ENCODE measurements at places on chromosomes 5 and 9.

DNA sequence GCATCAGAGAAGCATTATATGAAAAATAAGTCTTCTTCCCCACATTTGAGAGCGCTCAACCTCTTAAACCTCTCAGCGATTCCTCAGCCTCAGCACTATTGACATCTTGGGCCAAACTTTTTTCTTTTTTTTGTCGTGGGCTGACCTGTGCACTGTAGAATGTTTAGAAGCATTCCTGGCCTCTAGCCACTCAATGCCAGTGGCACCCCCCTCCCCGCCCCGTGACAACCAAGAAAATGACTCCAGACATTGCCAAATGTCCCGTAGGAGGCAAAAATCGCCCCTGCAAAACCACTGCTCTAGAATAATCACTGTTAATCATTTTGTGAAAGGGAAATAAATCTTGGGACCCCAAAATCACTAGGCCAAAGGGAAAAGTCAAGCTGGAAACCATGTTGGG is 129.1 kb upstream of the BOD1 start:
- no peak for DNase-seq

- DNase-seq = no peak
Observed at GRCh38 chr9:91948597-91949391, 1.2 kb downstream of the ROR2 start.

- DNase-seq = no peak
Observed at GRCh38 chr9:114777821-114778609, 27.8 kb downstream of the TNFSF15 start.

DNA sequence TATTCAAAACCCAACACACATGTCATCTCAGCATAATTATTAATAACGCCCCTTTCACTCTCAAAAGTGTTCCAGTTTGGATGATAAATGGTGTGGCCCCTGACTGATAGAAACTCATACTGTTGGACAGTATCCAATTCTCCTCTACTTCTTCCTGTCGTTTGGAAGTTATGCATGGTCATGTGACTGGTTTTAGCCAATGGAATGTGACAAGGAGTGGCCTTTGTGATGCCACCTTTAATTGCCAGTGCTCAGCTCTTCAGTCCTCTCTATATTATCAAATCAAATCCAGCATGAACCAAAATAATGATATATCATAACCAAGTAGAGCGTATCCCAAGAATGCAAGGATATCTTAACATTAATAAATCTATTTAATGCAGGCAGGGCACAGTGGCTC is 117.8 kb upstream of the SPIN1 start:
- DNase-seq = no peak

GRCh38 chr5:170287532-170287931 is 10.0 kb downstream of the LCP2 start:
- DNase-seq = no peak

GRCh38 chr9:110742741-110743371 is 74.3 kb downstream of the MUSK start:
- DNase-seq = no peak

DNA sequence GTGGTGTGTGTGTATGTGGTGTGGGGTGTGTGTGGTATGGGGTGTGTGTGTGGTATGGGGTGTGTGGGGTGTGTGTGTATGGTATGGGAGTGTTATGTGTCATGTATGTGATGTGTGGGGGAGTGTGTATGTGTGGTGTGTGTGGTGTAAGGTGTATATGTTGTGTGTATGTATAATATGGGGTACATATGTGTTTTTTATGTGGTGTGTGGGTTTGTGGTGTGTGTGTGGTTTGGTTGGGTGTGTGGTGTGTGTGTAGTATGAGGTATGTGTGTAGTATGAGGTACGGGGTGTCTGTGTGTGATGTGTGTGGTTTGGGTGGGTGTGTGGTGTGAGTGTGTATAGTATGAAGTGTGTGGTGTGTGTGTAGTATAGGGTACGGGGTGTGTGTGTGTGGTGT is 11.4 kb downstream of the ECSCR start:
- no peak for DNase-seq

DNA sequence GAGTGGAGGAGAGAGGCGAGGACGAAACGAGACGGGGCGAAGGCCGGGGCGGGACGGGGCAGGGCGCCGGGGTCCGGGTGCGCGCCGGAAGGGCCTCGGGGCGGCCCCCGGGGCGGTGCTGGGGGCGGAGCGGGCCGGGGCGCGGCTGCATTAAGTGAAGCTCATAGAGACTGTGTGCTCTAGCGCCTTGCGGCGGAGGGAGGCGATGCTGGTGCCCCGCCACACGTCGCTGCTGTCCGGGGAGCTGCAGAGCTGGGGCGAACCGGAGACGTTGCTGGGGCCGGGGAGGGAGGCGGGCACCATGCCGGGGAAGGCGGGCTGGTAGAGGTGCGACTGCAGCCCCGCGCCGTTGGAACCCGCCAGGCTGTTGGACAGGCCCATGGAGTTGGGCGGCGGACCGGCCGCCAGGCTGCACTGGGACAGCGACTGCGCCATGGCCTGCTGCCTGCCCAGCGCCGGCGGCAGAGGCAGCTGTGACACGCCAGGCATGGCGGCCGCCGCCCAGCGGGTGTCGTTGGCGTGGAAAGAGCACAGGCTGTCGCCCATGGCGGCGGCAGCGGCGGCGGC is 8.3 kb downstream of the OTP start:
- DNase-seq = no peak

- DNase-seq = no peak
Observed at GRCh38 chr9:102550266-102550665, 444.9 kb upstream of the CYLC2 start.

DNA sequence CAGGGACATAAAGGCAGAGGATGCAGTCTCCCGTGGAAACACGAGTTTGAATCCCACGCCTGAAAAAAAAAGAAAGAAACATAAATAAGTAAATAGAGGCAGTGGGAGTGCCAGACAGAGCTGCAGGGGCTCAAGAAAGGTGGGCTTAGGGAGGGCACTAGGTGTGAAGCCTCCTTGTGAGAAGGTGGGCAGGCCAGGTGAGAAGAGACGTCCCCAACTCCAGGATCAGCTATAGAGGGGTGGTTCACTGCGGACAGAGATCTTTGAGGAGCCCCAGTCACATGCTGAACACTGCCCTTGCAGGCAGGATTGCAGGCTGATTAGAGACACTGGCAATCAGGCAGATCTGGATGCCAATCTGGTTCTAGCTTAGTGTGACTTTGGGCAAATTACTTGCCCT is 172.1 kb downstream of the RGS3 start:
- DNase-seq = no peak

DNA sequence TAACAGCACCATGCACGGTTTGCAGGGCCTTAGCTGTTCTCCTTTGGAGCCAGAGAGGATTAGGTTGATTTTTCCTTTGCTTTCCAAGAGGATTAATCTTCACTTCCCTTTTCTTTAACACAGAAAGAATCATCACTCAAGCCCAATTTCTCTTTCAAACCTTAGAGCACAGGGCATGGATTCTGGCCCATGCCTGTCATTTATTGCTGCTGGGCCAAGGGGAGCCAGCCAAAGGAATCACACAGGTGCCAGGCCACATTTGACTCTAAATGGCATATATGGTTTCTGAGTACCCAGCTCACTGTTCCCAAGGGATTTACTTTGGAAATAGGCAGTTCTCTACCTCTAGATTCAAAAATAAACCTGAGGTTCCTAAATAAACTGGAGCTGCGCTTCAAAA is 58.3 kb downstream of the FBXL7 start:
- DNase-seq = no peak

- no peak for DNase-seq
Observed at GRCh38 chr5:73747696-73748380, 121.8 kb downstream of the ARHGEF28 start.

- DNase-seq = no peak
Observed at GRCh38 chr5:171845857-171846256, 60.2 kb downstream of the SMIM23 start.

- peak; percentile 21 for DNase-seq
Observed at GRCh38 chr9:37840560-37841194, 40.1 kb downstream of the DCAF10 start.

DNA sequence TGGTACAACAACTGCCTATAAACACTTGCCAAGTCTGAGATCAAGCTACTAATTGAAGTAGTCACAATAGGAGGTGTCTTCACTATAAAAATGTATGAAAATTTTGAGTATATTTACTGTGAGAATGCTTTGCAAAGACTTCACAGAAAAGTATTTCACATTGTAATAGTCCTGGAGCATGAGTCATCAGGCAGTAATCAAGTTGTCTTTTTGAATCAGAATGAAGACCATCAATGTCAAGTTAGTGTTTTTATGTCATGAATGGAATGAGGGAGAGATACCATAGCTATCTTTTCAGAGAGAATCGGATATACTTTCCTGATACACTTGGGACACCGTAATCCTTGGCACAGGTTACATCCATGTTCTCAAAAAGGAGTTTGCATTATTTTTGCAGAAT is 466.9 kb upstream of the ARRDC3 start:
- no peak for DNase-seq

GRCh38 chr9:136623016-136623841 is 39.5 kb upstream of the EGFL7 start:
- no peak for DNase-seq

DNA sequence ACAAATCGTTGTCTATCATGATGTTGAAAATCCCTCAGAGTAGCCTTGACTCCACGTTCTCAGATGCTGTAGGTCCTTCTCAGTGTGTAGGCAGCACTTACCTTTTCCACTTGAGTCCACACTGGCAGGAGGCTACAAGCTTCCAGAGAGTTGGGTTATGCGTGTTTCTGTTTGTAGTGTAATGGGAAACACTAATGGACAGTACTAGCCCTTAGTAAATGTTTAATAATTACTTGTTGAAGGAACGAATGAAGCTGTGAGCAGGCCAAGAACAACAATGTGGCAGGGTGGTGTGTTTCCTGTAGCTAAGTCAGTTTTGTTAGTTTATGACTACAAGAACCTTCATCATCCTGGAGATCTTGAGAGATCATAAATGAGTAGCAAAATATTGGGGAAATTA is 83.5 kb downstream of the ARHGAP26 start:
- DNase-seq = no peak

DNA sequence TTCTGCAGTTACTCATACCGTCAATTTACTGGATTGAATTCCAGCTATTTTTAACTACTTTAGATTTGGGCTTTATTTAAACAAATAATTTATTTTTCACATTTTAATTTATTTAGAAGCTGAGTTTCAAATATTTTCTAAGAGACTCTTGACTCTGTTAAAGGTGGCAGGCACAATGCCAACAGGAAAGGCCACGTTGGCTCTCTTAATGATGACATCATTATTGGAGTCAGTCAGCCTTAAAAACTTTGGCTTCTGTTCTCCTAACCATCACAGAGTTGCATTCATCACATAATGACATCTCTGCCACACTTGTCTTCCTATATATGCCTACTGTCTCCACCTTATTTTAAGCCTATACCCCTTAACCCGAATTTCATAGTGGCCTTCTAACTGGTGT is 172.3 kb upstream of the PLPPR1 start:
- no peak for DNase-seq

DNA sequence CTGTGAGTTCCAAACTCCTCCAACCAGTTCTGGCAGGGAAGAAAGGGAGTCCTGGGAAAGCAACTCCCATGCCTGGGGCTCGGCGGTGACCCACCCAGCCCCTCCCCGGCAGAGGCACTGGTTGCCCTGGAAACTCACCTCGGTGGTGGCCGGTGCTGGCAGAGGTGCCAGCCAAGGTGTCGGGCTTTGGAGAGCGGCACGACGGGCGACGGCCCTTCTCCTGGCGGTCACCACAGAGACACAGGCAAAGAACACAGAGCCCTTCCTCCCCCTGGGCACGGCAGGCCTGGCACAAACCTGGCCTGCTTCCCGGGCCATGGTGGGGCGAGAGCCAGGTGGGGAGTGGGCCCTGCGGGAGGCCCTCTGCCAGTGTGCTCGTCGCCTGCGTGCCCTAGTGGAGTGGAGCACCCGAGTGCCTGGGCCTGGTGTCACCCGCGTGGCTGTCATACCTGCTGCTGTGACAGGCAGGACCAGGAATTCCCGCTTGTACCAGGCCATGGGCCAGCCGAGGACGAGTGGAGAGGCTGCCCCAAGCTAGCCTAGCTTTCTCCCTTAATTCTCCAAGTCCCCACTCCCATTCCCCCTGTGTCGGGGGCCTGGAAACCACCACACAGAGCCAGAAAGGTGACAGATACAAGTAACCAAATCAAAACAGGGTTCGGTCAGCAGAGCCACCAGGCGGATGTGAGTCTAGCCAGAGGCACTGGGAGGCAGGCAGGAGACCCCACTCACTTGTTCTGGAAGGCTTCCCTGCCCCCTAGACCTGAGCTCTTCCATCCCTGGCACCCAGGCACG is 8.2 kb upstream of the RALGDS start:
- DNase-seq = no peak

DNA sequence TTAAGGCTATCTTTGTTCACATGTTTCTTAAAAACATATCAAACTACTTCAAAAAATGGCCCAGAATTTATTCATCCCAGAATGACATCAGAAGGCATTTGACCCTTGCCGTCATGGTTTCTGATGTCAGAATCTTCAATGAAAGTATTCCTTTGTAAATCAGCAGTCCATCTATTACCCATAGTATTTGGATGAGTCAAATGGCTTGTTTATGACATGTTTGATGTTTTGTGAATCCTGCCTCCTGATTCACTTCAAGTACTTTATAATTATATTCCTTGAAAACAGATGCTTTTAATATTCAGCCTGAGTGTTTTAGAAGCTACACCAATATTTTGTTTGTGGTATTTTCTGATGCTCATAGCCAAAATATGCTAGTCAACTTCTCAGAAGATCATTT is 200.8 kb upstream of the MEF2C start:
- peak; percentile 93 for DNase-seq

GRCh38 chr5:157989296-157989695 is 130.4 kb upstream of the CLINT1 start:
- DNase-seq = no peak

DNA sequence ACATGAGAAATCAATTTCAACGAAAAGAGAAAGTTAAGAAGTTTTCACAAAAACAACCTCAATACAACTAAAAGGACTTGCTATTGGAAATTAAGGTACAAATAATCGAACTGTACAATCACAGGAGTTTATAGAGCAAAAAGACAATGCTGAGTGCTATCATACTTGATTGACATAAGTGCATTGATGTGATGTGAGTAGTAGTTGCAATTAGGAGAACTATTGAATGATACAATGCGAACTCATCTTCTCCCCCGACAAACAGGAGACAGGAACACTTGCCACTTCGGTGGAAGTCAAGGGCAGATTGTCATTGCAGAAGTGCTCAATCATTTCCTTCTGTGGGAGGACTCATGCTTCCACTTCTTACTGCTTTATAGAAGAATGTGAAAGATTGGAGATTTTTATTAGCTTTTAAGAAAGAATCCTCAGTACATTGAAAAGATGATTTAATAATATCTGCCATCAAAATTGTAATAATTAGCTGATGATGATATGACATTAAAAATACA is 276.6 kb upstream of the MPDZ start:
- DNase-seq = no peak

Measured in GM04503 (cell line).